ENCODE measurements at places on chromosomes 2 and 18.
A peak's percentile ranks its signal among the peaks of the same experiment; 100 is the strongest.

GRCh38 chr18:63302636-63303405 is 16.7 kb downstream of the BCL2 start:
- DNase-seq: no peak

- peak; percentile 74 for DNase-seq
Observed at GRCh38 chr18:9417073-9417851, 58.1 kb upstream of the RALBP1 start.

- DNase-seq: no peak
Observed at GRCh38 chr2:202290316-202290715, 24.8 kb downstream of the NOP58 start.

- DNase-seq: no peak
Observed at GRCh38 chr2:19020144-19021099, 338.0 kb downstream of the OSR1 start.

GRCh38 chr2:209389171-209389618 is 34.7 kb upstream of the MAP2 start:
- DNase-seq: no peak

- no peak for DNase-seq
Observed at GRCh38 chr2:122565364-122565763, 809.9 kb downstream of the TSN start.

- peak; percentile 39 for DNase-seq
Observed at GRCh38 chr2:234288974-234289455, 207.9 kb downstream of the ARL4C start.

DNA sequence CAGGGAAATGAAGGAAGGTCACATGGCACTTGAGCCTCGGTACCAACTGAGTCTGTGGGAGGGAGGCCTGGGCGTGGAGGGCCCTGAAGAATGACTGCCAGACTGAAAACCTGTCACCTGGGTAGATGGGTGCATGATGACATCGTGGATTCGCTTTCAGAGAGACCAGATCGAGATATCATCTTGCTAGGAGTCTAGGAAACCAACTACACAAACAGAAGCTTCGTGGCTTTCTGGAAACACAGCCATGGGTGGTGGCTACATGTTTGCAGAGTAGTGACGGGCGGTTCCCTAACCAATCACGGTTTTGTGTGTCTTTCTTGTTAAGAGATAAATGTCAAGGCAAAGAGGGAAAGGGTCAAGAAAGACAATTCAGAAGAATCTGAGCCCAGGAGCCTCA is 155.0 kb downstream of the EIPR1 start:
- no peak for DNase-seq

DNA sequence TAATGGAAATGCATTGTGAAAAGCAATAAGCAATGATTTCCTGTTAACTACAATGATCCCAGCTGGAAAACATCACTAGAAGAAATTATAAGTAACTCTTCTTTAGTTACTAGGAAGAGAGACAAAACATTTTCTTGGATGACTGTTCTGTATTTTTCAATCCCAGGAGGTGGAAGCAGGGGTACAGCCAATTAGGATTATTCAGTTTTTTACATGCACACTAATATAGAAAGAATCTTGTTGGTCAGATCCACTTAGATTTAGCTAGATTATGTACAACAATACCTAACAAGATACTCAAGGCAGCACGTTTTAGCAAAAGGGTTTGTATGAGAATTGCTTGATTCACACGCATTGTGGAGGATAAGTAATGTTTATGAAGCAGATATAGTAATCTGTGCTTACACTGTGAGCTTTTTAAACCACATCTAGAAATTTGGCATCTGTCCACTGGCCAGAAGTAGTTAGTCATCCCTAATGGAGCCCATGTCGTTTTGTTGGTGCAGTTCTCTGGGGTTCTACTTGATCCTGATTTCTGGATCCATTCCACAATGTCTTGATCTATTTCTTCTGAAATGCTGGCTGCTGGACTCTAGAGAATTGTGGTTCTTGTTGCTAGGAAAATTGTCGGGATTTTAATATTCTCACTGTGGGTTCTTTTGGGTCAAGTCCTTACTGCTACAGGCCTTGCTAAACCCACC is 199.7 kb downstream of the ADCYAP1 start:
- DNase-seq: no peak

DNA sequence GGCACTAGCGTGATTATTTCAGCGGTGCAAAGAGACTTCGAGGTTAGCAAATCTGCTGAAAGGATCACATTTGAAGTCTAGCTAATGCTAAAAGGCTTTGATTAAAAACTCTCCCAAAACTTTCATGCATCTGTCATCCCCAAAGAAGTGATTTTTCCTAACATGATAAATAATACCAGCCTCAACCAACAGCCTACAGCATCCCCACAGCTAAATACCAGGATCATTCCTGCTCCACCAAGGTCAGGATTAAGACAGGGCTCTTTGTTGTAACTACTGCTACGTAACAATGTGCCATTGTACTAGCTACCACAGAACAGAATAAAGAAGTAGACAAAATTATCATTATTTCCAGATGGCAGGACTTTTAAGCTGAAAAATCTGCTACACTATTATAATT is 1.6 kb downstream of the OR6B3 start:
- no peak for DNase-seq

- no peak for DNase-seq
Observed at GRCh38 chr18:76380127-76380729, 114.8 kb downstream of the ZNF516 start.

DNA sequence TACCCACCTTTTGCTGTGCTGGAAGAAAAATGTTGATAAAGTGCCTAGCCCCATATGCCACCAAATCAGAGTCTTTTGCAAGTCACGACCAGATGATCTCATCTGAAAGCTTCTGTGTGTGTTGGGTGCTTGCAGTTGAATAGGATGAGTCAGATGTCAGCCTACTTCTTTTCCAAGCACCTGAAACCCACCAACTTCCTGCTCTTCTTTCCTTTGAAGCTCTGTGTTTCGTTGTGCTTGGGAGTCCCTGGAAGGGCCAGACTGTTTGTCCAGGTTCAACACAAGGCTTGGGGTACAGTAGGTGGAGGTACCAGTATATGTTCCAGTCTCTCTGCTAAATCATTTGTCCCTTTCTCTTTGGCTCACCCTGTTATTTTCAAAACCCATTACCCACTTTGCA is 36.8 kb upstream of the LCLAT1 start:
- peak; percentile 58 for DNase-seq

DNA sequence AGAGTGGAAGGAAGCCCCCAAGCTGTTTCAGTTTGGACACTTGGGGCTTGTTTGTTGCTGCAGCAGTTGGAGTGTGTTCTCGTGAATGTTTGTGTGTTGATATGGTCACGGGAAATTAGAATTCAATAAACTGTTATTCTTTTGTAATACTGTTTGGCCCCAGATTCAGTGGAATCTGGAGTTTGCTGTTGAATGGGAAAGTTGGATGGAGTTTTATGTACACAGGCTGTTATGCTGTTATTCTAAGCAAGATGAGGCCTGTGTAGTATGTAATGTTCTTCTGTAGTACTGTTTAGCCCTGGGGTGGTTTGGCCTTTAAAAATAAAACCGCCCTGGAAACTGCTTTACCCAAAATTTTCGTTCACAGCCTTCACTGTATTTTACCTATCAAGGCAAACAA is 810.4 kb upstream of the HS6ST1 start:
- no peak for DNase-seq

DNA sequence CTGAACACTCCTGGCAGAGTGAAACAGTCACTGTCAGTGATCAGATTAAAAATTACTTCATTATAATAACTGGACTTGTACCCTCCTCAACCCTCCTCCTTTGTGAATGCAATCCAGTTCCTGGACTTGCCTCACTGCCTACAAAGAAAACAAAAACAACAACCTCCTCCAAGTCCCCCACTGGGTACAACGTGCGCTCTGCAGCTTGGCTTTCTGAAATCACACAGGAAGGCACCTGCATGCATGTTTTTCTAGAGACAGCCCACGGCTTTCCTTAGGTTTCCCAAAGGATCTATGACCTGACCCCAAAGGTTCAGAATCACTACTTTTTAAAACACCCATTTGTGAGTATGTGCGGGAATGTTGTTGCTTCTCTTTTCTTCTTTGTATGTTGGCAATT is 61.4 kb upstream of the TUBA3E start:
- DNase-seq: no peak

GRCh38 chr18:8478166-8478967 is 130.9 kb upstream of the RAB12 start:
- peak; percentile 79 for DNase-seq

DNA sequence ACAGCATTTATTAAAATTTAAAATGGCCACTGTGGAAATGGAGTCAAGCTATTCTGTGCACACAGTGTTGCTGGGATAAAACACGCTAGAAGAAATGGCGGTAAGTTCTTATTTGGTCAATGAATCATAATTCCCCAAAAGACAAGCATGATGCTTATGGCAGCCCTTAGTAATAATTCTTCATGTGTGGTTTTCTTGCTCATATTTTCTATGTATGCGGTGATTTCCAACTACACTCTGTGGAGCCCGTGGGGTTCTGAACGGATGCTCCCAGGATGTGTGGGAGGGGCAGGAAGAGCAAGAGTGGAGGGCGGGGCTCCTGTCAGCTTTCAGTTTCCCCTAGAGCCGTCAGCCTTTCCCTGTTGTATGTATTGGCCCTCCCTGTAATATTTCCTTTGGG is 91.7 kb upstream of the RMDN2 start:
- DNase-seq: no peak

DNA sequence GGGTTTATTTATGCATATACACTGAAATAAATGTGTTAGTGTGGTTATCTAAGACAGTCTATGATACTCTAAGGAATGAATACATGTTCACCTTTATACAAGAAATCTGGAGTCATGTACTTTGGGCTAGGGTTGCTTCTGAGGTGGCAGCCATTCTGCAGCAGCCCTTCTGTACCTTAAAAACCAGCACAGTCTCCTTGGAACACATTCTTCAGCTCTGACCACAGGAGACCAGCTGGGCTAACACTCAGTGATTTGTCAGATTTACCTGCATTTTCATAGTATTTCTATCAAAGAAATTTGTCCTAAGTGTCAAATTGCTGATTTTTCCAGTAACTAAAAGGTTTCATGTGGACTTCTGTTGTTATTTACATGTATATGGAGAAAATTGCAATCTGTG is 167.7 kb downstream of the CAMKMT start:
- no peak for DNase-seq

GRCh38 chr2:74584088-74584645 is 29.6 kb downstream of the DOK1 start:
- no peak for DNase-seq

- no peak for DNase-seq
Observed at GRCh38 chr2:27754831-27755230, 16.7 kb upstream of the MRPL33 start.

DNA sequence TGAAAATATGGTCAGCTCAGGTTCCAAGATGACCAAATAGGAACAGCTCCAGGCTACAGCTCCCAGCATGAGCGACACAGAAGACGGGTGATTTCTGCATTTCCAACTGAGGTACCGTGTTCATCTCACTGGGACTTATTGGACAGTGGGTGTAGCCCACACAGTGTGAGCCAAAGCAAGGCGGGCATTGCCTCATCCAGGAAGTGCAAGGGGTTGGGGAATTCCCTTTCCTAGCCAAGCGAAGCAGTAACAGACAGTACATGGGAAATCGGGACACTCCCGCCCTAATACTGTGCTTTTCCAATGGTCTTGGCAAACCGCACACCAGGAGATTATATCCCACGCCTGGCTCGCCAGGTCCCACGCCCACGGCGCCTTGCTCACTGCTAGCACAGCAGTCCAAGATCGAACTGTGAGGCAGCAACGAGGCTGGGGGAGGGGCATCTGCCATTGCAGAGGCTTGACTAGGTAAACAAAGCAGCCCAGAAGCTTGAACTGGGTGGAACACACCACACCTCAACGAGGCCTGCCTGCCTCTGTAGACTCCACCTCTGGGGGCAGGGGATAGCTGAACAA is 57.5 kb downstream of the WDPCP start:
- no peak for DNase-seq

DNA sequence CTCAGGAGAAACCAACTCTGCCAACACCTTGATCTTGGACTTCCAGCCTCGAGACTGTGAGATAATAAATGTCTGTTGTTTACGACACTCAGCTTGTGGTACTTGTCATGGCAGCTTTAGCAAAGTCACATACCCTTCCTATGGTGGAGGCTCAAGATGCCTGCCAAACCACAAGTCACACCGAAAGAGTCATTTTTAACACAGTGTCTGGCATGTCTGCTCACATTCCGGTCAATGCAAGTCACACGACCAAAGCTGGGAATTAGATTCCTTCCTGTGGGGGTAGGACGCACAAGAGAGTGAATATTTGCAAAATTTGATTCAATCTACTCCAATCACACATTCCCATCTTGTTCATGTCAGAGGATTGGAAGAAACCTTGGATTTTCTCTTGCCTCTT is 24.6 kb downstream of the KCNE4 start:
- peak; percentile 74 for DNase-seq

DNA sequence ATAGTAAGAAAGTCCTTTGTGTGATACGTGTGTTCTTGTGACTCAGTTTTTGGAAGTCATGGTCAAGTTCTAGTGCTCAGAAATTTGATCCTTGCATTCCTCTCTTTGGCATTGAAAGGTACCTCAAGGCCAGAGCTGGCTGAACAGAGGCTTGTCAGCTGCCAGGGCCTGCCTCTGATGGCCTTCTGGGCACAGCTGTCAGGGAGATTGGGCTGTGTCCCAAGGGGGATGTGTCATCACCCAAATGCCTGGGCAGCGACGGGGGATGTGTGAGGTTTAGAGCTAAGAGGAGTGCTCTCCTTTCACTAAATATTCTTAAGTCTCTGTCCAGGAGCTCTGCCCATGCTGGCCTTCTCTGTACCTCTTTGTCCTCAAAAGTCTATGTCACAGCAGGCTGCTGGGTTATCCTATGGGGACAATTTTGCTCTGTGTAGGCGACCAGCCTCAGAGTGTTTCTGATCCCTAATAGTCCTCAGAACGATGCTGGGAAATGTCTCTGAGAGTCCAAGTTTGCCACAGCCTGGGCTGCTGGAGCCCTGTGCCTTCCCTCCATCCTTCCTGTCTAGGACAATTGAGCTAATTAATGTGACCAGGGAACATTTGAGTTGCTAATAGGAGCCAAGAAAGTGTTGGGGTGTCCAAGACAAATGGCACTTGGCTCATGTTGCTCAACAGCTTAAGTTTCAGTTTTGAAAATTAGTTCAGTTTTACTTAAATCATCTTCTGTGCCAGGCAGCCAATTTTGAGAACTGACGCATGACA is 115.4 kb upstream of the ZNF521 start:
- peak; percentile 52 for DNase-seq

- no peak for DNase-seq
Observed at GRCh38 chr2:155696571-155696970, 636.0 kb downstream of the NR4A2 start.

GRCh38 chr2:115364093-115364492 is 921.7 kb downstream of the DPP10 start:
- DNase-seq: no peak

DNA sequence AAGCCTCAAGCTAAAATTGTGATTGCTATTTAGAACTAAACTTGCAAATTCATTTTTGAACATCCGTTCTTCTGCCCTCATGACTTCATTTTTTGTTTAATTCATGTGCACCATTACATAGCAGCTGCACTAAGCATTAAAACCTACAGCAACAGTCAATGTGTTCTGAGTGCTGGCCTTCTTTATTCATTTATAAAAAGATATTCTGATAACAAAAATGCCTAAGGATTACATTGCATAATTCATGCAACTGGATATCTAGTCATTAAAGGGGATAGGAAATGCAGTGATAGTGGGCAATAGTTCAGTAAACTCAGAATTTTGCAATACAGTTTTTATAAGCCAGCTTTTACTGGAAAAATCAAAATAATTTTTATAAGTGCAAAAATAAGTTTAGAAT is 294.4 kb upstream of the EPC2 start:
- DNase-seq: no peak

GRCh38 chr18:55116863-55117262 is 157.6 kb upstream of the CCDC68 start:
- peak; percentile 66 for DNase-seq
